A549 treated with CORT108297 at 1 μM for 4 hours (cell line): ENCODE measurements at places on chromosomes 5 and 9. TPM values are rescaled to one million over a fixed set of nuclear protein-coding genes. Genes with fewer than 3 reads are reported as not detected.

Gene CCIN
- 0.05 TPM in 1 of 5 replicates, not detected in the others for total RNA-seq

Gene GNE
- total RNA-seq, result 11.3 to 15.3 TPM (median 14.8 TPM) in 5 replicates

Gene COL15A1
- 0.39 to 0.80 TPM (median 0.51 TPM) in 5 replicates for total RNA-seq

Gene TMEM174
- total RNA-seq, result not detected in 5 replicates

Gene SPAG8
- 0.44 to 0.64 TPM (median 0.58 TPM) in 5 replicates for total RNA-seq

Gene SHC3
- total RNA-seq, result 0.32 to 0.59 TPM (median 0.54 TPM) in 5 replicates

Gene RGS7BP
- total RNA-seq, result not detected in 5 replicates

Gene RC3H2
- 14.9 to 22.2 TPM (median 19.2 TPM) in 5 replicates for total RNA-seq

Gene MAP3K1
- 1.5 to 1.9 TPM (median 1.6 TPM) in 5 replicates for total RNA-seq

Gene SPINK4
- 0.28 TPM in 1 of 5 replicates, not detected in the others for total RNA-seq

Gene KIF20A
- total RNA-seq, result 40.0 to 48.7 TPM (median 46.6 TPM) in 5 replicates

Gene ZNF79
- 5.5 to 6.3 TPM (median 6.0 TPM) in 5 replicates for total RNA-seq

Gene SPARC
- 15.6 to 28.5 TPM (median 22.9 TPM) in 5 replicates for total RNA-seq

Gene SYNPO
- 23.3 to 30.9 TPM (median 28.2 TPM) in 5 replicates for total RNA-seq

Gene PURA
- total RNA-seq, result 4.9 to 6.3 TPM (median 5.7 TPM) in 5 replicates

Gene GPR151
- total RNA-seq, result not detected in 5 replicates

Gene NR5A1
- 0.03 to 0.06 TPM (median 0.03 TPM) in 4 of 5 replicates, not detected in the other for total RNA-seq

Gene PCDHB9
- 0.02 to 0.09 TPM (median 0.06 TPM) in 4 of 5 replicates, not detected in the other for total RNA-seq

Gene PITX1
- 19.7 to 36.7 TPM (median 34.1 TPM) in 5 replicates for total RNA-seq

Gene OMD
- total RNA-seq, result not detected in 5 replicates

Gene CNTFR
- 0.07 to 0.13 TPM (median 0.11 TPM) in 5 replicates for total RNA-seq

Gene ITK
- 0.02 to 0.13 TPM (median 0.09 TPM) in 3 of 5 replicates, not detected in the others for total RNA-seq

Gene IL4
- not detected in 5 replicates for total RNA-seq

Gene FLT4
- total RNA-seq, result 3.1 to 4.5 TPM (median 4.2 TPM) in 5 replicates
